ENCODE measurements at places on chromosomes 5 and 9. TPM values are rescaled to one million over a fixed set of nuclear protein-coding genes. Genes with fewer than 3 reads are reported as not detected.

The SLC22A4 gene
- 13.5 TPM for total RNA-seq

The SH3RF2 gene
- total RNA-seq: 1.5 TPM

The SLC34A3 gene
- total RNA-seq: under 0.01 TPM

The GDNF gene
- total RNA-seq: 9.5 TPM

The CDO1 gene
- 3.6 TPM for total RNA-seq

The PAM gene
- 317 TPM for total RNA-seq

The CDC23 gene
- total RNA-seq: 28.2 TPM

The CAST gene
- 219 TPM for total RNA-seq

The PRDM9 gene
- total RNA-seq: not detected

The CACNA1B gene
- total RNA-seq: under 0.01 TPM

The SARDH gene
- 1.9 TPM for total RNA-seq

The HTR1A gene
- not detected for total RNA-seq

The AHRR gene
- 160 TPM for total RNA-seq

The APBA1 gene
- total RNA-seq: 11.5 TPM

The BRD3 gene
- 5.3 TPM for total RNA-seq

The STKLD1 gene
- total RNA-seq: 0.61 TPM

The MYOZ3 gene
- 1.5 TPM for total RNA-seq

The PCAT7 gene
- not detected for total RNA-seq

The ZNF483 gene
- 4.4 TPM for total RNA-seq

The PCDHB14 gene
- 0.61 TPM for total RNA-seq

The GLDC gene
- total RNA-seq: not detected

The SLC1A3 gene
- 136 TPM for total RNA-seq

The PTGR1 gene
- 43.5 TPM for total RNA-seq

The RRAGA gene
- total RNA-seq: 81.2 TPM

The TXNDC15 gene
- 113 TPM for total RNA-seq

The GABRA1 gene
- not detected for total RNA-seq

The HSPB3 gene
- 5.8 TPM for total RNA-seq

The DEPDC1B gene
- 1.3 TPM for total RNA-seq

The NR5A1 gene
- total RNA-seq: not detected

The EPB41L4B gene
- 0.32 TPM for total RNA-seq

The FAM240B gene
- not detected for total RNA-seq

The PCDHGA3 gene
- total RNA-seq: 4.9 TPM

The CBY3 gene
- total RNA-seq: not detected

The SEC61B gene
- 83.1 TPM for total RNA-seq

The DMRT3 gene
- total RNA-seq: not detected

The MAST4 gene
- total RNA-seq: 6.3 TPM

The GRXCR2 gene
- not detected for total RNA-seq

The PNPLA7 gene
- 2.1 TPM for total RNA-seq

The ZNF354B gene
- total RNA-seq: 11.2 TPM

The OBP2B gene
- total RNA-seq: not detected

The FLT4 gene
- 0.16 TPM for total RNA-seq

The FBP1 gene
- not detected for total RNA-seq

The PFN3 gene
- not detected for total RNA-seq

The EGFL7 gene
- 4.5 TPM for total RNA-seq

The FABP6 gene
- not detected for total RNA-seq

The SHISAL2B gene
- total RNA-seq: not detected

The NAIF1 gene
- 13.0 TPM for total RNA-seq

The C9orf153 gene
- total RNA-seq: 0.24 TPM

Measured in hair follicle dermal papilla cell (primary cell).